ENCODE measurements at places on chromosomes 6 and 20.

GRCh38 chr6:126341126-126341525, 1.2 kb downstream of the CENPW start:
- DNase-seq = no peak

DNA sequence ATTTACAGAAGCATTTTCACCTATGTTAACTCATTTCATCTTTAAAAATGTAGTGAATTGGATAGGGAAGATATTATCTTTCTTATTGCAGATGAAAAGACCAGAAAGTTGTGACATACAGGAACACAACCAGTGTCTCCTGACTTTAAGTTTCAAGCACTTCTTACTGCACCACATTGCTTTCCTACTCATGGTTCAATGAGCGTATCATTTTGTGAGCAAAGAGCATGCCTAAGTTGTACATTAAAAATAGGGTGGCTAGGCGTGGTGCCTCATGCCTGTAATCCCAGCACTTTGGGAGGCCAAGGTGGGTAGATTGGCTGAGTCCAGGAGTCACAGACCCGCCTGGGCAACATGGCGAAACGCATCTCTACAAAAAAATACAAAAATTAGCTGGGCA, 21.2 kb upstream of the RNGTT start:
- no peak for DNase-seq

DNA sequence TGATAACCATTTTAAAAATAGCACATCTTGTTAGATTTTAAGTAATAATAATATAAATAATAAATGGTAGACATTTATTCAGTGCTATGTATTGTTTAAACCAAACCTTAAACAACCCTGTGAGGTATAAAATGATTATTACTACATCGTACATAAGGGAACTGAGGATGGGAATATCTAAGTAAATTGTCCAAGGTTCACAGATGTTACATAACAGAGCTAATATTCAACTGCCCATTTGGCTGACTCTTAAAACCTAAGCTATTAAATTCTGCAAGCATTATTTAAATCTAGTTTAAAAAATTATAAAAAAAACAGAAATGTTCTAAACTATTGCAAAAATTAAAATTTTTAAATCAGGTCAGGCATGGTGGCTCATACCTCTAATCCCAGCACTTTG, 175.1 kb downstream of the COL19A1 start:
- DNase-seq = no peak

GRCh38 chr6:18359237-18359885, 27.8 kb upstream of the RNF144B start:
- no peak for DNase-seq

GRCh38 chr6:163406830-163407229, 7.7 kb upstream of the QKI start:
- DNase-seq = no peak

DNA sequence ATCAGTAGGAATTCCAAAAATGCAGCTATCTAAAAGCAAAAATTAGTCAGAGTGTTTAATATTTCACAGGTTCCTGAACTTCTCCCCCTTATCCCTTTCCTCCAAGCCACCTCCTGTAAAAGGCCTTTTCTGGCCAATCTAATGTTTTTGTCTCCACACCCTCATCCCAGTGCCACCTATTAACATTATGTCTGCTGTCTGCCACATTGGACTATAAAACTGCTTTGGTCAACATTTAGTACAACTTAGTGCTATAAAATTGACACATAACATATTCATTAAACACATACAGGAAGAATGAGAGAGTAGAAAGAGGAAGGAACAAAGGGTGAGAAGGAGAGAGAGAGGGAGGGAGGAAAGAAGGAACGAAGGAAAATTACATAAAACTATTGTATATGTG, 47.7 kb downstream of the MMUT start:
- DNase-seq = no peak

DNA sequence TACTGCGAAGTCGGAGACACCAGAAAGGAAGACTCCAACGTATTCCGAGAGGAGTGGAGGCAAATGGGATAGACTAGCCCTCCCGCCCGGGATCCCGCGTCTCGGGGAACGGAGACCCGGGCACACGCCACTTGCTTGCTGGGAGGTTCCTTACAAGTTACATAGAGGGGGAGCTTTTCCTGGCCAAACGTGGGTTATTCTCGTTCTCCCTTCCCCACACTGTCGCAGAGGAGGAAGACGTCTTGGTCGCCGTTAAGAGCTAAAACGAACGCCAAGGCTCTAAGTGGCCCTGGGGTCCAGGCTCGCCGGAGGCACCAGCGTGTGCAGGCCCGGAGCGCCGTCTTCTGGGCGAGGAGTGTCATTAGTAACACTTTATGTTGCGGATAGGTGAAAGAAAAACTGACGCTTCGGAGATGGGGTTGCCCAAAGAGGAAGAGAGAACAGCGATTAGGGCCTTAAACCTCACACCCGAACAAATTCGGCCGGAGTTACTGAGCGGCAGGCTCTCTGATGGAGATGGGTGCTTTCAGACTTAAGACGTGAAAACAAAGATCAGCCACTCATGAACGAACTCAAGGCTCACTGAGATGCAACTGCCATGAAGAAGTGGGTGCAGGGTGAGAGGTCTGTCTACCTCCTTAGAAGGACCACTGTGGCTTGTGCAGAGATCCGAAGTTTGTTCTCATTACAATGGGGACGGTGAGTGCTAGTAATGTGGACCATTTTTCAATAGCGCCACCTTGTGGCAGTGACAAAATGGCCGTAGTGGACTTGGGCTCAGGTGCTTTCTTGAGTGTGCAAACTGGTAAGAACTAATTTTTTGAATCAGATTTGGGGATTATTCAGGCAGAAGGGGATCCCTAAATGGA, 11.7 kb upstream of the ZNF311 start:
- DNase-seq = peak; percentile 50

DNA sequence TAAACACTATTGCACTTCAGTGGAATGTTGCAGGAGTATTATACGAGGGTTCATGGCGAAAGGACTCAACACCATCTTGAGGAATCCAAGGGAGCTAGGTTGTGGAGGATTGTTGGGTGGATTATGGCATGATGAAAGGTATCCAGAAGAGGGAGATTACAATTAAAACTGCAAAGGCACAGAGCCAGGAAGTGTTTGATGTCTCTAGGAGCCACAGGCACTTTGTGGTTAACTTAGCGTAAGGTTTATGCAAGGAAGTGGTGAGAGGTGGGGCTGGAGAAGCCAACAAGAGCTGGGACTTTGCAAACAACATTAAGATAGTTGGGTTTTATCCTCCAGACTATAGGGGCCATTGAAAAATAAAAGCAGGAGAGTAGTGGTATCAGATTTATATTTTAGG, 86.6 kb upstream of the TPD52L1 start:
- peak; percentile 25 for DNase-seq

DNA sequence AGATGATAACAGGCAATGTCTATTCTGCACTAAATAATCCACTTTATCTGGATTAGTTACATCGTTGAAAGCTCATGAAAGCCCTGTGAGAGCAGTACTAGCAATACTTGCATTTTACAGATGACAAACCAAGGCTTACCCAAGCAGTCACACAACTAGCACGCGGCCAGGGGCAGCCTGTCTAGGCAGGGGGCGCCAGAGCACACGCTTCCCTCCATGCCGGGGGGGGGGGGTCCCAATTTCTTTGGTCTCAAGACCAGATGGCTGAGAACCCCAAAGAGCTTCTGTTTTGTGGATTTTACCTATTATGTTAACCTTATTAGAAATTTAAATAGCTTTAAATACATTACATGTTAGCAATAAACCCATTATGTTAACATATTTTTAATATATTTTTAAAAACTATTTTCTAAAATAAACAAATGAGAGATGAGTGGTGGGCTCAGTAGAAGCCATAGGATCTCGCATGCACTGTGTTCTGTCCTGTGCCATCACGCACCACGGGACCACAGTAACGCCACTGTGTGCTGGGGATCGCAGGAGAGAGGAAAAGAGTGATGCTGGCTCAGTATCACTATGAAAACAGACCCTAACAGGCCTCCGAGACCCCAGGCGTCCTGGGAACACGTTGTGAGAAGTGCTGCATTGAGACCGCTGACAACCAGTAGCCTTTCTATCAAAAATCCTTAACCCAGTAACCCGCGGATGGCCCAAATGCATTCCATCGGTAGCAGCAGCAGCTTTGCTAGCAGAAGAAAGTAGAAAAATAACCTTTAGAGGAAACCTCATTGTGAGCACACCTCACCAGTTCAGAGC, 5.3 kb upstream of the PRR18 start:
- DNase-seq = peak; percentile 20

DNA sequence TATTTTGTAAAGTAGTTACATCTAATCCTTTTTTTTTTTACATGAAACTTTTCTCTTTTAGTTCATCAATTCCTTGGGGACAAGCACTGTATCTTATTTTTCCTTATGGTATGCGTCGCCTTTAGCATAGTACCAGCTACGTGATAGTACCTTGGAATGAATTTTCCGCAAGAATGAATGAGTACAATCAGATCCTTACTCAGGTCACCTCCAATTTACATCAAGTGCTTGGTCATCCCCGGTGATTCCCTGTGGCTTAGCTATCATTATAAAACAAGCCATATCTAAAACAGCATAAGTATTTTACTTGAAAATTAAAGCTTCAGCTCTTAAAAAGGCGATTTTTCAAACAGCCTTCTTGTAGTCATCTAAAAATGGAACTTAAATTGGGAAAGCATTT, 680.4 kb upstream of the MAP3K7 start:
- DNase-seq = no peak

- DNase-seq = no peak
Observed at GRCh38 chr20:1983301-1983700, 10.6 kb downstream of the PDYN start.

DNA sequence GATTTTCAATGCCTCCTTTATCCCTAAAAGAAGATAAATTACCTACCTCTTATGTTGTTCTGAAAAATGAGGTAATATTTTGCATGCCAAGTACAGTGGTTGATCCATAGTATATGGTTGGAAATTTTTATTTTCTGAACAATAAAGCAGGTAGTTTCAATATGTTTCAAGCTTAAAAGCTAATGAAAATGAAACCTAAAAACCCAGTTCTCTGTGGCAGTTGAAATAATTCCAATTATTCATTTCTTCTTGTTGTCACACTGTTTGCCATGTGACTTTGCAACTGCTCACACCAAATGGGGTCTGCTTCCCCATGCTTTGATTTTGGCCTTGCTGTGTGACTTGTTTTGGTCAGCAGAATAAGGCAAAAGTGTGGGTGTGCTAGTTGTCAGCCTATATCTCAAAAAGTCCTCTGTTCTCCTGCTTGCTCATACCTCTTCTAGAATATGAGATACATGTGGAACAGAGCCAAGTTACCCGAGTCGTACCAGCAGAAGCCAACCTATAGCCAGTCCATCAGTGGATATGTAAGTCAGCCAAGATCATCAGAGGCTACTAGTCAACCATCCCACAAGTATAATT, 197.2 kb upstream of the THEMIS start:
- DNase-seq = no peak

GRCh38 chr6:146041282-146041681, 12.4 kb downstream of the GRM1 start:
- peak; percentile 4 for DNase-seq

- no peak for DNase-seq
Observed at GRCh38 chr20:19212469-19212815, at the start of gene SLC24A3. SLC24A3 (plus strand) TSS chr20:19212642.

- DNase-seq = no peak
Observed at GRCh38 chr6:88867841-88868731, 95.3 kb downstream of the RNGTT start.

GRCh38 chr6:167745670-167746389, 80.9 kb upstream of the AFDN start:
- no peak for DNase-seq
